B cell (primary cell): ENCODE measurements at places on chromosomes 6 and 20. TPM values are rescaled to one million over a fixed set of nuclear protein-coding genes. Genes with fewer than 3 reads are reported as not detected.

GRCh38 chr20:39066471-39067242, 104.5 kb downstream of the DHX35 start:
- no peak for DNase-seq

- DNase-seq, result no peak
Observed at GRCh38 chr6:158431560-158431959, 119.3 kb downstream of the TULP4 start.

GRCh38 chr20:43490038-43490437, 17.5 kb upstream of the L3MBTL1 start:
- no peak for DNase-seq

DNA sequence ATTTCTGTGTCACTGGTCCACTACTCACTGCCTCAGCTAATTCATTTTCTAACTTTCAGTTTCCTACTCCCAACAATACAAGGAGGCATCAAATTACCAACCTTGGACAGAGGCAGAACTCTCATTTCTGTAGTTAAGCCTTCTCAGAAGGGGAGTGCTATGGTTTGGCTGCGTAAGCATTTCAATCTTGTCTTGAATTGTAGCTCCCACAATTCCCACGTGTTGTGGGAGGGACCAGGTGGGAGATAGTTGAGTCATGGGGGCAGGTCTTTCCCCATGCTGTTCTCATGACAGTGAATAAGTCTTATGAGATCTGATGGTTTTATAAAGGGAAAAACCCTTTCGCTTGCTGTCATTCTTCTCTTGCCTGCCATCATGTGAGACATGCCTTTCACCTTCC, 22.9 kb downstream of the HLA-DRA start:
- DNase-seq, result no peak

DNA sequence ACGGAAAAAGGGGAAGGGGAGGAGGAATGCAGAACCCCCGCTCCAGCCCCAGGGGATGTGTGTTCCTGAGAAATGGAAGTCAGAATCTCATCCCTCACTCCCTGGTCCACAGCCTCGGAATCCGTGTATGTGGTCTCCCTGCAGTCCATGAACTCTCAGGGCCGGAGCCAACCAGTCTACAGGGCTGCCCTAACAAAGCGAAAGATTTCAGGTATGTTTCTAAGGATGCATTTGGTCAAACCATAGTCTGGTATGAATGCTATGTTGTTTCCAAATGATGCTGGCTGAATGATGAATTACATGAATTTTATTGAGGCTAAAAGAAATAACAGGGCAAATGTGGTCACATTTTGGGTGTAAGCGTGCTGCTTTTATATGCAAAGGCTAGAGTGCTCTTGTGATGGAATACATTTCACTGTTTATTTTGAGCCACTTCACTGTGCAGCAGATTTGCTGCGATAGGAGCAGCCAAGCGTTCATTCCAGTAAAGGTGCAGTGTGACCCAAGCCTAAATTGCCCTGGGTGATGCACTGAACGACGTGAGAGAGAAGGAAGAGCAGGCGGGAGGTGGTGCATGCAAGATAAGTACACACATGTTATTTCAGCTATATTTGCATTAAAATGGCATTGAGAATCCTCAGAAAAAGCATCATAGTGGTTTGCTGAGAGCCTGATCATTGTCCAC, 52.4 kb downstream of the FNDC1 start:
- DNase-seq, result no peak

Gene KIF6
- not detected in 2 replicates for polyA plus RNA-seq

DNA sequence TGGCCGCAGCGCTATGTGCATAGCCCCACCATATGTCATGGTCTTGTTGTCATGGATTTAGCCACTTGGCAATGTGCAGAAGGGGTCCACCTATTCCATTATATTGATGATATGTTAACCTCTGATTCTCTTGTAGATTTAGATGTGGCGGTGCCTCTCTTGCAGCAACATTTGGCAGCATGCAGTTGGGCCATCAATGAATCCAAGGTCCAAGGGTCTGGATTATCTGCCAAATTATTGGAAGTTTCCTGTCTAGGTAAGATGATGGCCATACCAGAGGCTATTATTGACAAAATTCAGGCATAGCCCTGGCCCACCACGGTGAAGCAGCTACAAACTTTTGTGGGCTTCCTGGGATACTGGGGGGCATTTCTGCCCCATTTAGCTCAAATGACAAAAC, 31.4 kb downstream of the HDDC2 start:
- no peak for DNase-seq

DNA sequence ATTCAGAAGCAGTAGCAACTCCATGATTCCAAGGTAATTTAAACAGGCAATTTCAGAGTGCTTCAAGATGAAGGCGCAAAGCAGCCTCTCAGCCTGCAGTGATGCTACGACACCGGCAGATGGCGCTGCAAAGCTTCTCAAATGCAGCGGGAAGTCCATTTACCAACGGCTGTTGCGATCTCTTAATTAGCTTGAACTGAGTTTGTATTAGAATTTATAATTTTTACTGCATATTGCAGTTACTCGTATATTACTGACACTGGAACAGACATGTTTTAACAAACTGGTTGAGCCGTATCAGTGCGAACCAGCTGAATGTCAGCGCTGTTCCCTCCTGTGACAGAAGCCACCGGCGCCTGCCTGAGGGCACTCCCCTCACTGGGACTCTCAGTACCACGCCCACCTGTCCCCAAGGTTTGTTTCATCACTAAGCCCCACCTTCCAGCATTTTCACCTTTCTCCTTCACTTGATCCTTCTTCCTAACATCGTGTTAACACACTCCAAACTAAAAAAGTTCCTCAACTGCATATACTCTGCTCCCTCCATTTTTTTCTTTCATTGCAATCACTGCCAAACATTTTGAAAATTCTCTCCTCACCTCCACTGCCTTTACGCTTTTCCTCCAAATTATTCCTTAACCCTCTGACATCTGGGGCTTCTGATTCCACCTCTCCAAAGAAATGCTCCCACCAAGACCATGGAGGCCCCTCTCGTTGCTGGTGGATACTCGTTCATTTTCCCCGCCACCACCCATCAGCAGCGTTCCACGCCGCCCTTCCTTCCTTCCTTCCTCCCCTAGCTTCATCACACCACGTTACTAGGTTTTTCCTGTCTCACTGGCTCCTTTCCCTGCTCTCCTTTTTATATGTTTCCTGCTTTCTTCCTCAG, 14.5 kb downstream of the GNL1 start:
- peak; percentile 92 for DNase-seq

Gene C6orf47
- 5.8 and 7.6 TPM in 2 replicates for polyA plus RNA-seq

Gene TRAPPC3L
- not detected in 2 replicates for polyA plus RNA-seq

GRCh38 chr6:25217302-25217701, 61.9 kb upstream of the CARMIL1 start:
- DNase-seq, result no peak

DNA sequence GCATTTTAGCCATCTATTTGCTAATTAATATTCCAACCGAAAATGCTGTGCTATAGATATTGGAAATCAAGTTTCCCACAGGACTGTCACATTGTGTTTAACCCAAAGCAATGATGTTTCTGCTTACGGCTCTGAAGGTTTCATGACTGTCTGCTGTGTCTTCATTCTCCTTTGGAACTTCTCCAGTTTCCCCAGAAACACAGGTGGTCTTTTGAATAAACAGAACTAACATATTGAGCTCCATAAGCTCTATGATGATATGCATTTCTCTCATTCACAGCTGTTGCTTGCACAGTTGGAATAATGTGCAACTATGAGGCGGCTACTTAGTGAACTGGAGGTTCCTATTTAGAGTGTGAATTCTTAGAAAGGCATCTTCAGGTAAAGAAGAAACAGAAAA, 266.0 kb upstream of the ID4 start:
- no peak for DNase-seq

GRCh38 chr20:4045082-4045481, 29.7 kb upstream of the RNF24 start:
- no peak for DNase-seq
